ENCODE measurements at places on chromosomes 2 and 18. TPM values are rescaled to one million over a fixed set of nuclear protein-coding genes. Genes with fewer than 3 reads are reported as not detected.
A peak's percentile ranks its signal among the peaks of the same experiment; 100 is the strongest.

- DNase-seq, result no peak
- no peaks in the 10 kb centered on the region for H3K27me3 ChIP-seq
- H3K27ac ChIP-seq, result no peak overlapping the region
- H3K36me3 ChIP-seq, result no peaks in the 10 kb centered on the region
- H3K4me1 ChIP-seq, result no peaks in the 10 kb centered on the region
These were observed 102.5 kb downstream of the USP40 start for GRCh38 chr2:233464056-233464455.

GRCh38 chr2:38255211-38255610 is 121.9 kb downstream of the ATL2 start:
- H3K27me3 ChIP-seq, result no peaks in the 10 kb centered on the region
- no peaks in the 10 kb centered on the region for H3K4me1 ChIP-seq
- no peak for DNase-seq
- H3K36me3 ChIP-seq, result no peaks in the 10 kb centered on the region
- H3K27ac ChIP-seq, result no peak overlapping the region
- H3K4me3 ChIP-seq, result no peak overlapping the region

GRCh38 chr2:30235859-30236535 is 4.7 kb downstream of the LBH start:
- DNase-seq, result no peak
- H3K4me3 ChIP-seq, result no peak overlapping the region
- peaks cover 24% of the 10 kb centered on the region for H3K4me1 ChIP-seq
- H3K36me3 ChIP-seq, result peaks cover 4% of the 10 kb centered on the region

DNA sequence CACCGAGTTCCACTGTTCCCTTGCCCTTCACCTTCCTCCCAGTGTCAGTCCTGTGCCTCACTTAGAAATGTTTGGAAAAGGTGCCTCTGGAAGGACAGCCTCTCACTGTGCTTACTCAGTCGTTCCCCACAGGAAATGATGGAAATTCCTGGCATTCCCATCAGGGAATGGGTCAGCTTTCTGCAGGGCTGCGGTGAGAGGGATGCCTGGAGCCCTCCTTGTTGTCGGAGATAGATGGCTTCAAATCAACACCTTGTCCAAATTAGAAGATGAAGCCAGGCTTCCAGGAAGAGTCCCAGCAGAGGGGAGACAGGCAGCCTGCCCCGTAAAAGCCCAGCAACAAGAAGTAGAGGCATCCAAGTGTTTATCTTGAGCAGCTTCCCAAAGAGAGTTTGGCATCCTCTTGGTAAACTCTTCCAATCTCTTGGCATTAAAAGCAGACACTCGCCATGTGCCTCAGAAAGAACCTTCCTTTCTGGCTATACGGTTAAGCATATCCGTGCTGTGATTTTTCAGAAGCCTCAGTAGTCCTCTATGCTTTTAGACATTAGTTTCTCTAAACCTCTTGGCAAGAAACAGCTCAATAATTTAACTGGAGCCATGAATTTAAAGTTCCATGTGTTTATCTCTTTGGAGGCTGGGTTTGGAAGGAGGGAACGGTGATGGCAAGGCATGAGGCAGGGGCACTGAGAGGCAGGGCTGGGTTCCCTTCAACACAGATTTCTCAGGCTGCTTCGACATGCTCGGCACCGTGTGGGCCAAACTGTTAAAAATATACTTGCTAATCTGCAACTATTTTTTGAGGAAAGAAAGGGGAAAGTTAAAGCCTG is 25.1 kb downstream of the COLEC12 start:
- H3K4me3 ChIP-seq, result no peak overlapping the region
- DNase-seq, result no peak
- no peaks in the 10 kb centered on the region for H3K36me3 ChIP-seq
- peaks cover 24% of the 10 kb centered on the region for H3K4me1 ChIP-seq

- no peaks in the 10 kb centered on the region for H3K36me3 ChIP-seq
- peak overlapping the region; percentile 94 for H3K4me3 ChIP-seq
- H3K27me3 ChIP-seq, result no peaks in the 10 kb centered on the region
These were observed 1.7 kb upstream of the CTDSP1 start for GRCh38 chr2:218397820-218398436.

- H3K4me1 ChIP-seq, result peaks cover 4% of the 10 kb centered on the region
- H3K4me3 ChIP-seq, result no peak overlapping the region
- H3K27me3 ChIP-seq, result peaks cover 13% of the 10 kb centered on the region
- no peaks in the 10 kb centered on the region for H3K36me3 ChIP-seq
- DNase-seq, result no peak
These were observed 4.5 kb downstream of the RAB31 start for GRCh38 chr18:9712611-9713010.

The TNFRSF11A gene
- total RNA-seq, result 11.0 TPM

The TPO gene
- not detected for total RNA-seq
